LHCN-M2 (cell line): ENCODE measurements at places on chromosomes 6 and 20. TPM values are rescaled to one million over a fixed set of nuclear protein-coding genes. Genes with fewer than 3 reads are reported as not detected.
A peak's percentile ranks its signal among the peaks of the same experiment; 100 is the strongest.

- peak; percentile 50 for DNase-seq
Measured at GRCh38 chr20:3000852-3001523, 42.4 kb upstream of the GNRH2 start.

- DNase-seq, result no peak
Measured at GRCh38 chr20:25082498-25082873, 545 bp upstream of the VSX1 start.

DNA sequence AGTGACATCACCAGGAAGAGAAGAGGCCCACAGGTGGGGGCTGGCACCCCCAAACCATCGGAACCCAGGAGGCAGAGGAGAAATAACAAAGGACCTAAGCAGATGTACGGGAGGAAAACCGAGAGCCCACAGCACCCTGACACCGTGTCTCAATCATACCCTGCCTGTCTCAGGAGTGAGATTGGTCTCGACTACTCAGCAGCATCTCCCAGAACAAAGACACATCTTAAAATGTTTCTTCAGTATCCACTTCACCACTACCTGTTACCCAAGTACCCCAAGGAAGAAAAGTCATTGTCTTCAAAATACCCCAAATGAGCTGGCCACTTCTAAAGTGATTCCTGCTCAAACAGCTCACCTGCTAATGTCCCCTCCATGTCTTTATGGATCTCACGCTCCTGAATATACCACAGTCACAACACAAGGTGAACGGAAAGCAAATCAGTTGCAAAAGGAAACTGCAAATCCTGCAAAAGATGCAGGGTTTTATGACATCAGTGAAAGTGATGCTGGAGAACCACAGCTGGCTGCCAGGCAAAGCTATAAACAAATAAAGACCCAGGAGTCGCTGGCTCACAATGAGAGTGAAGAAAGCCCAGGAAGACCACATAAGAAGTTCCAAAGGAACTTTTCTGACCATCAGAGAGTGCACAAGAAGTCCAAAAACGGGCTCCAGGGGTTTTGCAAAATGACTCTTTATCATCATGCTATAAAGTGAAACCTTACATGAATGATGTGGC, 44.1 kb downstream of the PREX1 start:
- DNase-seq, result peak; percentile 38

DNA sequence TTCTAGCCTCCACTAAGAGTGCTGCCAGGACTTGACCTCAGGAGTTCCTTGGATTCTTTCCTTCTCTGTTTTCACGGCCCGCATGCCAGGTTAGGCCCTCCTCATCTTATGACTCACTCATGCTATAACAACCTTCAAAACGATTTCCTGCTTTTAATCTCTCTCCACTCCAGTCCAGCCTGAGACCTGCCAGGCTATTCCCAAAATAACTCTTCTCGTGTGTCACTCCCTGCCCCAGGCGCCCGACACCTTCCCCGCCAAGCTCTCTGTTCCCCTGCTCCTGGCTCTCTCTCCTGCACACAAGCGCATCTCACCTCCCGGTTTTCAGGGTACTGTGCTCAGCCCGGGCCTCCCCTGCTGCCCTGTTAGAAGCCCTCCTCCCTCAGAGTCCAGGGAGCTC, 64.1 kb upstream of the RPS6KA2 start:
- peak; percentile 8 for DNase-seq

DNA sequence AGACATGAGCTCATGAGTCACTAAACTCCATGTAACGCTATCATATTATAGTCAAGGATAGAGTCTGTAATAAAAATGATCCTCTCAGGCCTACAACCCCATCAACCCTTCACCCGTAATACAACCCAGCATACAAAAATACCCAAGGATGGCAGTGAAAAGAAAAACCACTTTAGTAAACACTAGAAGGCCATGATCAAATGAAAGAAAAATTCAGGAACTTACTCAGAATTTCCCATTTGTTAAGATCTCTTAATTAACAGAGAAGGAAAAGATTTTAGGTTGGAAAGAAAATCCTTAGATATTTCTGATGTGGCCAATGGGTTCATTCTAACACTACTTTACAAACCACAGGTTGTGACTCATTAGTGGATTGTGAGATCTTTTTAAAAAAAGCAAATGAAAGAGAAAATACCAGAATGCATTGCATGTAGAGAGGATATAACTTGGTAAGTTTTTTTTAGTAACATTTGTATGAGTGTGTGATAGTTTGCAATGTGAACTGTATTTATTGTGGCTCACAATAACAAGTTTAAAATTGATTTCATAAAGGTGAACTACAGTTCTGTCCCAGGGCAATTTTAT, 8.0 kb upstream of the UBE2J1 start:
- DNase-seq, result peak; percentile 68

DNA sequence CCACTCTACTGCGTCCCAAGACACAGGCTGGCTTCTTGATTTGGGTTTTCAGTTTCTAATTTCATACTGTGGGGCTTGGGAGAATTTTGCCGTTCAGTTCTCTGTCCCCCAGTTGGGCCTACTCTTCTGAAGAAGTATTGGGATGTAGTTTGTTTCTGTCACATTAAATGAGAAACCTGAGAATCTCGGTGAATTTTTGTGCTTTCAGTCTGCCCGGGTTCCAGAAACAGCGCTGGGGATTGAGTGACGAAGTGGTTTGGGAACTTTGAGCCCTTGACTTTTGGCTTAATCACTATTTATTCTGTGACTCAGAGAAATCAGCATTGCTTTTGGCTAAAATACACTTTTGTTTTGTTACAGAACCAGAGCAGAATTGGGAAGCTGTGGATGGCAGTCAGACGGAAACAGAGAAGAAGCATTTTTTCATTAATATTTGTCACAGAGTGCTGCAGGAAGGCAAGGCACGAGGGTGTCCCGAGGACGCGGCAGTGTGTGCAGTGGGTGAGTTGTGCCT, 74.0 kb downstream of the IGF2R start:
- DNase-seq, result peak; percentile 77

DNA sequence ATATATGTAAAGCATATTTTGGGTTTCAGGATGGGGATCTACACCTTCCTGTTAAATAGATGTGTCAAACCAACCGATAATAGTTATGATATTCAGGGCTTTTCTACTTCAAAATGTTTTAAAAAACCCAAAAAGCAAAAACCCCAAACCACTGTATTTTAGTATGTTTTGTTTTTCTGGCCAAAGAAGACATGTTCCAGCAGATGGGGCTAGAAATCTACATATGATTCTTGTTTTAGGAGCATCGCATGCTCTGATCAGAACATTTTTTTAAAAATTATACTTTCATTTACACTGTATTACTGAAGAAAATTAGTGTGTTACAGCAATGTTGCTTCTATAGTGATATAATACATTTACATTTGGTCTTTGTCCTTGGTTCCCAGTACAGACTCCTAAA, 11.0 kb downstream of the RMND1 start:
- no peak for DNase-seq

- peak; percentile 54 for DNase-seq
Measured at GRCh38 chr6:43924222-43924702, 154.3 kb downstream of the VEGFA start.

GRCh38 chr6:145967549-145967948, 3.4 kb upstream of the SHPRH start:
- no peak for DNase-seq

GRCh38 chr20:63129376-63129965, 86.5 kb downstream of the YTHDF1 start:
- DNase-seq, result no peak

RUNX2 gene
- total RNA-seq, result 23.5 and 27.7 TPM in 2 replicates
